ENCODE measurements at places on chromosomes 13 and 19.

GRCh38 chr13:50684366-50684765 lies 159.1 kb downstream of the DLEU7 start:
- DNase-seq: no peak

- DNase-seq: no peak
These were observed 2.8 kb upstream of the A1BG start for GRCh38 chr19:58355908-58356765.

- DNase-seq: no peak
These were observed 23.4 kb upstream of the SLC7A10 start for GRCh38 chr19:33248954-33249613.

DNA sequence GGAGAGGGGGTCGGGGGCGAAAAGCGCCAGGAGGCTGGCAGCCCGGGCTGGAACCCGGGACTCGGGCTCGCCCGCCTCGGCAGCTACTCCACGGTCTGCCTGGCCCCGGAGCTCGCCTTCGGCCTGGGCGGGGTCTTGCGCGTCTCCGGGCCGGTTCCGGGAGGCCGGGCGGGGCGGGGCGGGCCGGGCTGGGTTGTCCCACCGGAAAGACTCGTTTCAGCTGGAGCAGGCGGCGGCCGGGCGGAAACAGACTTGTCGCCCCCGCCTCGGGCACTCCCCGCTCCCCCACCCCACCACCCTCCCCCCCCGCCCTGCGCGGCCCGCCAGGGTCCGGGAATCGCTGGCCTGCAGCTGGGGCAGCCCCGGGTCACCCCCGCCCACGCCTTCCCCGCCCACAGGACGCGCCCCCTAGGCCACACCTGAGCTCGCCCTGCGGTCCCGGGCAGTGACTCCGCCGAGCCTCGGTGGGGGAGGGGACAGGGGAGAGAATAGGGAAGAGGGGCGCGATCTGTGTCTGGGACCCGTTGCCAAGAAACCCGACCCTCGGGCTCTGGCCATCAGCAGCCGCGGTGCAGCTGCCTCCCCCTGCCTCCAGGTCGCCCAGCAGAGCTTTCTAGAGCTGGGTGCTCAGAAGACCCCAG lies 109.4 kb downstream of the KCTD15 start:
- DNase-seq: no peak

DNA sequence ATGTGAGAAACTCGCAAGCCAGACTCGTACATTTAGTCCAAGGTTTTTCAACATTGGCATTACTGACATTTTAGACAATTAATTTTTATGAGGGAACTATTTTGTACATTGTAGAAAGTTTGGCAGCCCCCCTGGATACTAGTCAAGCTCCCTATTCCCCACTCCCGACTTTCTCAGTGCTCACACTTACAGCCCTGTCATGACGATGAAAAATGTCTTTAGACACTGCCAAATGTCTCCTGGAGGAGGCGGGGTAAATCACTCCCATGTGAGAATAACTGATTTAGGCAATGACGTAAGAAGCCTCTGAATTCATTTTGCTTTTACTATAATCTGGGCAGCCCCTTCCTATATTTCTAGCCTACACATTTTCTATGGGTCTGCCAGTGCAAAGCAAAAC lies 535.8 kb upstream of the KLHL1 start:
- no peak for DNase-seq

Measured in vagina (tissue), 2 donors.